Placental epithelial cell (primary cell): ENCODE measurements at places on chromosomes 11 and 22. TPM values are rescaled to one million over a fixed set of nuclear protein-coding genes. Genes with fewer than 3 reads are reported as not detected.

The MMP1 gene
- 0.39 and 0.43 TPM in 2 replicates for total RNA-seq

The NXPE1 gene
- total RNA-seq: not detected in 2 replicates

The CDC42EP2 gene
- 3.1 and 23.2 TPM in 2 replicates for total RNA-seq

The RAG1 gene
- total RNA-seq: 3.3 and 5.1 TPM in 2 replicates

The RFPL3 gene
- total RNA-seq: not detected in 2 replicates
